ENCODE measurements at places on chromosomes 4 and X.

- DNase-seq, result no peak
Observed at GRCh38 chrX:85922821-85923220, 124.5 kb downstream of the CHM start.

- DNase-seq, result no peak
Observed at GRCh38 chr4:177480795-177481194, 38.6 kb upstream of the AGA start.

- DNase-seq, result no peak
Observed at GRCh38 chr4:75849461-75849860, 52.8 kb downstream of the PPEF2 start.

DNA sequence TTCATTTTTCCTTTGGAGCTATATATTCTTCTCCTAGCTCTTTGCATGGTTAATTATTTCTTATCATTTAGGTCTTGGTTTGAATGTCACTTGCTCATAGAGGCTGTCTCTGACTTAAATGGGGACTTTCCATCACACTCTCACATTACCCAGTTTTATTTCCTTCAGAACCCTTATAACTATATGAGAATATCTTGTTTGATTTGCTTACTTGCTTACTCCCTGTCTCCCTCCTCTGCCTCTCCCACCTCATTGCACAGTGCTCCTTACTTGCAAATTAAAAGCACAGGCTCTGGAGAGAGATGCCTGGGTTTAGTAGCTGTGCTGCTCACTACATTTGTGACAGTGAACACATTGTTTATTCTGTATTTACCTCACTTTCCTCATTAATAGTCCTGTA is 174.6 kb downstream of the SOWAHB start:
- no peak for DNase-seq

- no peak for DNase-seq
Observed at GRCh38 chrX:24760363-24761000, 66.8 kb downstream of the POLA1 start.

DNA sequence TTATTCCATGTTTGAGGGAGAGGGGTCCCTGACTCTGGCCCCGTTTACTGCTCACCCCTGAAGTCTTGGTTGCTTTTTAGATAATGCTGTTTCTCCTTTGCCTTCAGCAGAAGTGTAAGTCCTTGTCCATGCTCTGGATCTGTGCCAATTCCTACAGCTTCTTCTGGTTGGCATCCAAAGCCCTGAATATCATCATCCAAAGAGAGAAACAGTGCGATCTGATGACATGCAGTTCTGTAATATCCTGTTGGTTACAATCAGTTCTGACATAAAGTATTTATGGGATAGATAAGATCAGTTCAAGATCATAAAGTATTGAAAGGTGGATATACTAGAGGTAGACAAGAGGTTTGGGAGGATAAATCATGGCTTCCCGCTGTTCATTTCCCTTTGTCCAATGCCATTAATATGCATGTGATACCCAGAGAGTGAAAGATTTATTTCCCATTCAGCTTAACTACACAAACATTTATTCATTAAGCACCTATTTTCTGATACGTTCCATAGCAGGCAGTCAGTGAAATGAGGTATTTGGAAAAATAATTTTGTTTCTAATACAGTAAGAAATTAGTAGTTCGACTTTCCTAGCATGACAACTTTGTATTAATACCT is 53.2 kb upstream of the TMEM150C start:
- no peak for DNase-seq

- DNase-seq, result no peak
Observed at GRCh38 chr4:108906866-108907367, 144.1 kb upstream of the ETNPPL start.

DNA sequence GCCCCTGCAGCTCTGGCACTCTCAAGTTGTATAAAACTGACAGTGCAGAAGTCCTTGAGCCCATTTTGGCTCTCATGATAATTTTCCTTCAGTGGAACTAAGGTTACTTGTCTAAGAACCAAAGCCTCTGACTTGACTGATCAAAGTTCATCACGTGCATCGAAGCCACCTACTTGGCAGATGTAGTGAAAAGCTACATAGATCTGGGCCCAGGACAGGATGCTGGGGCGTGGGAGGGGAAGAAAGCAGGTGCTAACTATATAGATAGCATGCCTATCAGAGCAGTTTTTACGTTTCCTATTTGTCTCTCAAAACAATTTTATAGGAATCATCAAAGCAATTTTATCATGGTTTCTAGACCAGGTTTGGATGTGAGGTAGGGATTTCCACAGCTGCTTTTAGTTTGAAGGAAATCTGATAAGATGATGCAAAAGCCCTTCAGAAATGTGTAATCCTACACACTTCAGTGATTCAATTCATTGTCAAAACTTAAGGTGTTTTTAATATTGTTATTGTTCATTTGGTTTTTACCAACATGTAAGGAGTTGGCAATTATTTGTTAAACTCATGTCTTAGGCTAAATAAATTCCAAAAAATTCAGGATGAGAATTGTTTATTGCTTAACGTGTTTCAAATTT is 1.2 kb upstream of the CD40LG start:
- DNase-seq, result no peak
